ENCODE measurements at places on chromosomes 6 and 20. TPM values are rescaled to one million over a fixed set of nuclear protein-coding genes. Genes with fewer than 3 reads are reported as not detected.

PNPLA1 gene
- 0.25 TPM for total RNA-seq

PAX1 gene
- total RNA-seq, result not detected

SYTL3 gene
- 3.0 TPM for total RNA-seq

PDE10A gene
- total RNA-seq, result 54.6 TPM

C4B gene
- 14.5 TPM for total RNA-seq

CCR6 gene
- not detected for total RNA-seq

HDGFL1 gene
- total RNA-seq, result under 0.01 TPM
